GM23338 (cell line): ENCODE measurements at places on chromosomes 3 and 15. TPM values are rescaled to one million over a fixed set of nuclear protein-coding genes. Genes with fewer than 3 reads are reported as not detected.

GRCh38 chr3:72487078-72487765 is 361.0 kb downstream of the SHQ1 start:
- peak; percentile 15 for DNase-seq

DNA sequence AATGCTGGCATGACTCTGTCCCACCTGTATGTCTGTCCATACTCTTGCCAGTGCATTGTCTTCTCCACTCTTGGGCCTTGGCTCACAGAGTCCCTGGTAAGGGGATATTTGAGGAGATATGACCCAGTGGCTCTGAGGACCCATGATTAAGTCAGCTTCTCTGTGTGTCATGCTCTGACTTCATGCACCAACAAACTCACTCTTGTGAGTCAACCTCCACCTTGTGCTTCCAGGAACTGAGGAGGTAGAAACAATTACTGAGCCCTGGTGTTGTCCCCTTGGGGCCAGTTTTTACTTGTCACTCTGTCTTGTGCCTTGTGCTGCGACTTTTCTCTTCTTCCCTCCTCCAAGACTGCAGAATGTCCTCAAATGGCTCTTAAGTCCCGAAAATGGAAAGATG is 127.1 kb downstream of the ABHD5 start:
- DNase-seq, result no peak

The NEO1 gene
- total RNA-seq, result 40.6 and 45.8 TPM in 2 replicates

The GOLGA8R gene
- total RNA-seq, result 0.17 TPM in 1 of 2 replicates, not detected in the other

- DNase-seq, result no peak
Measured at GRCh38 chr3:84974347-84974746, 15.6 kb downstream of the CADM2 start.

GRCh38 chr3:181554233-181554765 is 157.4 kb upstream of the SOX2 start:
- no peak for DNase-seq

GRCh38 chr3:141273700-141274410 is 42.2 kb downstream of the PXYLP1 start:
- DNase-seq, result no peak

The ROBO1 gene
- 63.8 and 78.3 TPM in 2 replicates for total RNA-seq
